ENCODE measurements at places on chromosomes 3 and 15.

GRCh38 chr3:58897646-58898045 is 152.2 kb downstream of the CFAP20DC start:
- DNase-seq = no peak

- DNase-seq = no peak
These were observed 227.8 kb upstream of the LYSMD4 start for GRCh38 chr15:99961011-99961441.

- no peak for DNase-seq
These were observed 6.9 kb upstream of the IL16 start for GRCh38 chr15:81189583-81190283.

DNA sequence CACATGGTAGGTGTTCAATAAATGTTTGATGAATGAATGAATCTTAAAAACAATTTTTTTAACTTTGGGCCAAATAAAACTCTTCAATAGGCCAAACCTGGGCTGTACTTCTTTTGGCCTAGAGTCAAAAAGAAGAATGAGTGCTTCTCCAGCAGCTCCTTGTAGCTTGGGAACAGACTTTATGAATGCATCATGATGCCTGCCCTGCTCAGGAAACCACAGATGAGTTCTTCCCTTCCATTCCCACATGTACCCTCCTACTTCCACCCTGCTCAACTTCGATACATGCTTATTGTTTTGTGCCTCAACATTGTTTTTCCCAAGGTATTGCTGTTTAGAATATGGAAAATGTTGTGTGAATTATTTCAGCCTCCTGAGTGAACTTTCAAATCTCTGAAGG is 87.0 kb downstream of the FILIP1L start:
- DNase-seq = no peak

- DNase-seq = no peak
These were observed 97.7 kb upstream of the P2RY1 start for GRCh38 chr3:152737021-152737908.

GRCh38 chr3:187955587-187955952 is 198.4 kb upstream of the LPP start:
- no peak for DNase-seq

DNA sequence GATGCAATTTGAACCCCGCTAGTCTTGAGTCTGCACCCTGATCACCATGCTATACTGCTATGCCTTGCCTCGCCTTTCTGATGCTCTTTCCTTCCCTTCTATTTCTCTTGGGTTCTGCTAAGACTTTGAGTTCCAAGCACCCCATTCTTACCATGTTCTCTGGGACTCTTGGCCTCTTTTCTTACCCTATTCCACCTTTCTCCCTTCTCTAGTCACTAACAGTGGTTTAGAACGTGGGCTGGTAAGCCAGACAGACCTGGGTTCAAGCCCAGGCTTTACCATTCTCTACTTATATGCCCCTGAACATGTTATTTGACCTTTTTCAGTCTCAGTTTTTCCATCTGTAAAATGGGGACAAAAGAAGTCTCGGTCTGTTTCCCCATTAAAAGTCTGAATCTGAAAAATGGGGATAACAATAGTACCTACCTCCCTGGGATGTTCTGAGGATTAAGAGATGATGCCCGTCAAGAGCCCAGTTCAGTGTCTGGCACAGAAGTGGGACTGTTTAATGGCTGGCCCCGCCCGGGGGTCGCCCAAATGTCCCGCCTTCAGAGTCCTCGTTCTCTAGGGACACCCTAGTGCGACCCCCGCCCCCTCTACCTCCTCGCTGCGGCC is 376 bp downstream of the TADA3 start:
- no peak for DNase-seq

GRCh38 chr15:67171471-67171870 is 83.0 kb downstream of the AAGAB start:
- no peak for DNase-seq

GRCh38 chr3:134761213-134761612 is 33.8 kb upstream of the EPHB1 start:
- no peak for DNase-seq

DNA sequence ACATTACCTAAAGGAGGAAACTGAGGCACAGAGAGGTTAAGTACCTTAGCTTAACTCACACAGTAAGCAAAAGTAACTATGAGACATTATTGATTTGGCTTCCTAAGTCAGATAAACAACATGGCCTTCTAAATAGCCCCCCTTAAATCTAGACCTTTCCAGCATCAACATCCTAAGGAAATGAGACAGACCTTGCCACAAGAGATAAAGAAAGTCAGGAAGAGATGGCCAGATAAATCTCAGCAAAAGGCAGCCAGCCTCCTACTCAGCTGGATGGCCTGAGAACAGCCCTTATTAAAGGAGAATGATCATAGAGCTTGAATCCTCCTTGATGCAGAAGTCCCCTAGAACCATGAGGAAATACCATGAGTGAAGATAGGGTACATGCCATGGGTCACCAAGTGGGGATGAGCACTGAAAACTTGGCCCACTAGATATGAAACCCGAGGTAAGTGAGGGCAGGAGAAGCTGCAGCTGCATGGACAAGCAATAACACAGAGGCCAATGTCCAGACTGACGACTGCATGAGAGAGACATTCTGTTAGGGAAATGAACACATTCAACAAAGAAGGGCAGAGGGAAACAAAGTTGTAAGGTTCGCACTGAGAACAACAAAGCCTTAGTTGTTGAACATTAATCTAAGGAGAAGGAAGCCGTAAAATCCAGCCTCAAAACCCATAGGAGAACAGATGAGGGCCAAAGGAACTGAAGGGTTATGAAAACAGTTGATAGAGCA is 69.6 kb downstream of the ZIC4 start:
- no peak for DNase-seq

GRCh38 chr3:23633261-23633960 is 172.3 kb upstream of the UBE2E1 start:
- DNase-seq = no peak

DNA sequence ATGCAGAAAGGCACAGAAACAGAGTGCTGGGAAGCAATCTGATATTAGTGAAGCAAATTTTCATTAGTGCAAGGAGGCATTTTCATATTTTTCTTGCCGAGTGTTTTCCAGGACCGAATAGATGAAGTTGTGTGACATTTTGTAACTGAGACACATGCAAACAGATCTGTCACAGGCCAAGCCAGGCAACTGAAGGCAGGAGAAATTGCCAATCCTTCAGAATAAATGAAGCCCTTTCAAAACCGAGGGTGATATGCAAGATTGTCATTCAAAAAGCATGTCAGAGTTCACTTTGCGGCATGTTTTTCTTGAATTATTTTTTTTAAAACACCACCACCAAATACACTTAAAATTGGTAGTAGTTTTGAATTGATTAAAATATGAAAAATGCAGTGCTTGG is 6.2 kb downstream of the LMOD3 start:
- DNase-seq = no peak

DNA sequence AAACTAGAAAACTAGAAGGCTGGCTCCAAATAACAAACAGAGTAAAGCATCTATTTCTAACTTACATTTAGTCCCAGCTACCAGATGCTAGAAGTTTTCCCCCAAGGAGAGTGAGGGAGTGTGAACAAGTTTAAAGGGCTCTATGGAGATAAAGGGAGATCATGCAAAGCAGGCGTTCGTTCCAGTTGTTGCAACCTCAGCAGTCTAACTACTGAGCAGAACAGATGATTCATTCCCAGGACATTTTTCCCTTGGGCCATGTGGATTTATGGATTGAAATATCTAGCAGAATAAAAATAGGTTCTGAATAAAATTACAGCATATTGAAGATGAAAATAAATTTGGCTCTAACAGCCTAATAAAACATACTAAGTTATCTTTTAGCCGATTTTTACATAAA is 154.8 kb upstream of the TTC14 start:
- no peak for DNase-seq

- DNase-seq = no peak
These were observed 643 bp downstream of the SERINC4 start for GRCh38 chr15:43799209-43799944.

DNA sequence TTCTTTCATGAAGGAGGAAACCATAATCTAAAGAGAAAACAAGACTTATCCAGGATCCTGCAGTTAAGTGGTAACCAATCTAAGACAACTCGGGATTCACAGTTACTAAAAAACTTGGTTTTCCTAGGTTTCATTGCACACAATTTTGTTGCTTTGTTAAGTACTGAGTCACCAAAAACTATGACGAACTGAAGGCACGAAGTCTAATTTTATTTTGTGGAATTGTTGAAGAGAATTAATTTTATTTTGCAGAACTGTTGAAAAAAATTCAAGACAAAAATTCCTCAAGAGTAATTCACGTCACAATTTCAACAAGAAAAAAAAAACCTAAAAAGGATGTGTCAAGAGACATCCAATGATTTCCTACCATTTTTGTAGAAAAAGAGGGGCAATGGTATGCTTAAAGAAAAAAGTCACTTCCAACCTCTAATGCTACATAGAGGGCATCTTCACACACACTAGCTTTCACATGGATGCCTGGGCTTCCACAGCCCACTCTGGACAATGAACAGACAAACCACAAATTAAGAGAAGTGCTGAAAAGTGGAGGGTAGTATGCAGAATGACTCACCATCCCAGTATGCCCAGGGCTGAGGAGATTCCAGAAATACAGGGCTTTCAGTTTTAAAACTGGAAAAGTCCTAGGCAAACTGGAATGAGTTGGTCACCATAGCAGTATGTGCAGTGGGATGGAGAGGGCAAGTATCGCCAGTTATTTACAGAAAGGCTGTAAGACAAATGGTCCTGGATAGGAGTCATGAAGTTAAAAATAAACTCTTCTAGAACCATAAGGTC is 29.2 kb downstream of the PLOD2 start:
- no peak for DNase-seq

GRCh38 chr15:65156692-65157091 is 23.1 kb upstream of the PDCD7 start:
- no peak for DNase-seq

DNA sequence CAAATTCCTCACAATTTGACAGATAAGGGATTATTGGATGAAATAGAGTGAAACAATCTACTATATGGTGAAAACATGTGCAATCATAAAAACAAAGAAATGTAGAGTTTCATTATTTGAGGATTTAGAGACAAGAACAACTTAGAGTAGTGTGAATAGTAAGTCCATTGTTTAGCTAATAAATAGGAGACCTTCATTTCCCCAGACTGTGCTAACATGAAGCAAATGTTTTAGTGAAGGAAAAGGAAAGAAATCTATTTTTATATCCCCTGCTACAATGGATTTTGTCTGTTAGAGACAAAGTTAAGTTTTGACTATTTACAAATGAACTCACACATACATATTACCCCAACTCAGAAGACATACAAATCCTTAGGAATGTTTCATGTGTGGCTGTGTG is 77.8 kb downstream of the EFL1 start:
- DNase-seq = no peak

DNA sequence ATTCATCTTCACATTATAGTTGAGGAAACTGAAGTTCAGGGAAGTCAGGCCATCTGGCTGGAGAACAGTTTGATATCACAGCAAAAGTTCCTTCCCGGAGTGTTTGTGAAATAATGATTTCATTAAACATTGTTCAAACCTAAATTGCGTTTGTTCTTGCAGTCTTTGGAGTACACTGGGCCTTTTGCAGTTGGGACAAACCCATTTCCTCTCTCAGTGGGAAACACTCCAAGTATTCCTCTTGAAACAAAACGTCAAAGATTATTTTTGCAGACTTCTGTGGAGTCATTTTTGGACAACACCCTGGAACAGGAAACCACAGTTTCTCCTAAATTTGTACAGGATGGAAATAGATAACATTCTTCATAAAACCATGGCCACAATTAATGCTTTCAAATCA is 287.5 kb downstream of the PTPRG start:
- no peak for DNase-seq

DNA sequence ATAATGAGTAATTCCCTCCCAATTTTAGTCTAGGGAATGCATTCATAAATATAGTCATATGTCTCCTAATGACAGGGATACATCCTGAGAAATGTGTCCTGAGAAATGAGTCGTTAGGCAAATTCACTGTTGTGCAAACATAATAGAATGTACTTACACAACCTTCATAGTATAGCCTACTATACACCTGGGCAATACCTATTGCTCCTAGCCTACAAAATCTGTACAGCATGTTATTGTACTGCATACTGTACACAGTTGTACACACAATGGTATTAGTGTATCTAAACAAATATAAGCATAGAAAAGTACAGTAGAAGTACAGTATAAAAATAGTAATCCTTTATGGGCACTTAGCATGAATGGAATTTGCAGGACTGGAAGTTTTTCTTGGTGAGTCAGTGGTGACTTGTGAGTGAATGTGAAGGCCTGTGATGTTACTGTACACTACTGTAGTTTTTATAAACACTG is 6.6 kb downstream of the DTWD1 start:
- no peak for DNase-seq

DNA sequence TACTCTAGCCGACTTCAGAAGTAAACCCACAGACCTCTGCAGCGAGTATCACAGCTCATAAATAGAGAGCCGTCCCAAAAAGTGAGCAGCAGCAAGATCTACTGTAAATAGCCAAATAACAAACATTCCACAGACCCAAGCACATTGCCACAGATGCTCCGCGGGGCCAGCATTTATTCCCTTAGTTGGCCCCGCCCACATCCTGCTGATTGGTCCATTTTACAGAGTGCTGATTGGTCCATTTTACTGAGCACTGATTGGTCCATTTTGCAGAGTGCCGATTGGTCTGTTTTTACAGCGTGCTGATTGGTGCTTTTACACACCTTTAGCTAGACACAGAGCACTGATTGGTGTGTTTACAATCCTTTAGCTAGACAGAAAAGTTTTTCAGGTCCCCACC is 17.3 kb upstream of the GABRB3 start:
- no peak for DNase-seq

DNA sequence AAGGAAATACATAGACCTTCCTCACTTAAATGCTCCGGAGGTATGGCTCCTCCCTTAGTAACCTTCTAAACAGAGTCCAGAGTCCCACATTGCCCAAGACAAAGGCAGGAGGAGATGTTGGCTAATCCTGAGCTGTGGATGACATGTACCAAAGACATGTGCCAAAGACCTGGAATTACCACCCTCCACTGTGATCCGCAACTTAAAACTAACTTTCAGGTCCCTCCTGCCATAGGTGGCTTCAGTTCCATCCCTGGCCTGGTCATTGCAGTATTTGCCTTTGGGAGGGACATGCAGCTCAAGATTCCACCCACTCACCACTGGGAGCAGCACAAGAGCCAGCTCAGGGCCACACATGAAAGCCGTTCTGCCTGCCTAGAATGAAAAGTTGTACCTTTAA is 28.0 kb downstream of the MYZAP start:
- DNase-seq = no peak

DNA sequence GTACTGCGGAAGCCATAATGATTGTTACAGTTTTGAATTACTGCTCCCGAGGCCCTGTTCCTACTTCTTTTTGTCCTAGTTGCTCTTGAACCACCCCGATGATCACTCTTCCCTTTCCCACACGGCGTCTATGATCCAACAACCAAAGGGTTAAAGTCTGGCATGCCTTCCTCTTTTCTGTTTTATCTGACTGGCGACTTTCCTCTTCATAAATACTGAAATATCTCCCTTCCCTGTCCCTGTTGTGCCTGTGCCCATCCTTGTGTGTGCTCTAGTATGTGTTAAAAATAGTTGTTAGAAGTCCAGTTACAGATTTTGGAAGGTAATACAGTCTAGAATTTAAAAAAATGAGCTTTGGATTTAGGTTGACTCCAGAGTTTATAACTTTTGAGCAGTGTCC is 83.6 kb downstream of the AKAP13 start:
- DNase-seq = no peak
